Colonic mucosa (tissue), 4 donors: ENCODE measurements at places on chromosomes 3 and 15. TPM values are rescaled to one million over a fixed set of nuclear protein-coding genes. Genes with fewer than 3 reads are reported as not detected.

ZNF860 gene
- 0.53 TPM for total RNA-seq

CRYGS gene
- total RNA-seq = 2.6 TPM

GRCh38 chr3:53672981-53673380 lies 173.2 kb downstream of the CHDH start:
- no peak for DNase-seq
- no peaks in the 10 kb centered on the region for H3K27me3 ChIP-seq
- H3K4me3 ChIP-seq = no peak overlapping the region
- no peaks in the 10 kb centered on the region for H3K36me3 ChIP-seq

DNA sequence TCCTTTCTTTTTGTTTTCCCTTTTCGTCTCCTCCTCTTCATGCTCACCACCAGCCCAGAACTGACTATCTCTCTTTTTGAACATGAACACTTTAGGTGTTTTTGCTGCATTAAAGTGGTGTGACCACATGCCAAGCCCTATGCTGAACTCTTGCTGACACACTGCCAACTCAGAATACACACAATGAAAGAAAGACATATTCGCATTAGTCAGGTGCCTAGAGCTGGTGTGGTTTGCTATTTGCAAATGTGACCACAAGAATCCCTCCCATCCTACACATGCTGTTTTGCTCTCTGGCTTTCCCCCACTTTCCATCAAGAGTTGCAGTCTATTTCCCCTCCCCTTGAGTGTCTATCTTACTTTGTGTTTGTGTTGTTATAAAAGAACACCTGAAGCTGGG lies 967.8 kb upstream of the CFAP20DC start:
- H3K4me3 ChIP-seq = no peak overlapping the region
- H3K4me1 ChIP-seq = no peaks in the 10 kb centered on the region
- DNase-seq = no peak
- no peaks in the 10 kb centered on the region for H3K36me3 ChIP-seq
- H3K27ac ChIP-seq = no peak overlapping the region

- no peak overlapping the region for H3K27ac ChIP-seq
- no peak overlapping the region for H3K4me3 ChIP-seq
- no peak for DNase-seq
- no peaks in the 10 kb centered on the region for H3K36me3 ChIP-seq
These were observed 1.1 kb upstream of the GK5 start for GRCh38 chr3:142226474-142226873.

- no peaks in the 10 kb centered on the region for H3K36me3 ChIP-seq
- no peak overlapping the region for H3K4me3 ChIP-seq
- peaks cover 36% of the 10 kb centered on the region for H3K27me3 ChIP-seq
- no peak for DNase-seq
- peaks cover 9% of the 10 kb centered on the region for H3K4me1 ChIP-seq
- H3K27ac ChIP-seq = no peak overlapping the region
These were observed 1.9 kb upstream of the VWA5B2 start for GRCh38 chr3:184227481-184227935.
